Activated naive CD4-positive, alpha-beta T cell (primary cell): ENCODE measurements at places on chromosomes 4 and X.

GRCh38 chr4:21763855-21764254 lies 184.7 kb downstream of the KCNIP4 start:
- DNase-seq, result no peak

DNA sequence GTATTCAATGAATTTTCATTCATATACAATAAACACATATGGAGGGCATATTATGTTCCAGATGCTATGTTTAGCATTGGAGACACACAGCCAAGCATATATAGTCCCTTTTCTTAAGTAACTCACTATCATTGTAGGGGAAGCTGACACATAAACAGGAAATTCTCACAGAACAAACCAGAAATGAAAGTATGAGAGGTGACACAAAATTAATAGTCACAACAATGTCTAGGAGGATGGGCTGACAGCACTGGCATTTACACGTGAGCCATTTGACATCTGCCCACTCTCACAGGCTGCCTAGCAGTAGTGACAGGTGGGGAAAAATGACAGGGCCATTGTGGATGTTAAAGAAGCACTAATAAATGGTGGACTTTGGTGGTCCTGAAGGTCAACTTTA lies 2.6 kb upstream of the CNOT6L start:
- DNase-seq, result no peak

DNA sequence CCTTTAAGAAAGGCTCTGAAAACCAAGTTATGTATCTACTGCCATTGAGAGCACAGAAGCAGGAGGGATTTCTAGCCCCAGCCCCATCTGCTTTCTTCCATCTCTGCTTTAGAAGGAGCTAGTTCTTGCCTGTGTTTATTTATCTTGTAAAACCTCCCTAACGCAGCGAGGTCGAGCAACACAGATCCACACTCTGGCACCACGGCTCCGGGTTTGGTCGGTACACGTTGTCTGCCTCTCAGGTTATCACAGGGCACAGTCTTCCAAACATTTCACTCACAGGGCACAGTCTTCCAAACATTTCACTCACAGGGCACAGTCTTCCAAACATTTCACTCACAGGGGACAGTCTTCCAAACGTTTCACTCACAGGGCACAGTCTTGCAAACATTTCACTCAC lies 69.7 kb upstream of the TLR3 start:
- DNase-seq, result no peak

DNA sequence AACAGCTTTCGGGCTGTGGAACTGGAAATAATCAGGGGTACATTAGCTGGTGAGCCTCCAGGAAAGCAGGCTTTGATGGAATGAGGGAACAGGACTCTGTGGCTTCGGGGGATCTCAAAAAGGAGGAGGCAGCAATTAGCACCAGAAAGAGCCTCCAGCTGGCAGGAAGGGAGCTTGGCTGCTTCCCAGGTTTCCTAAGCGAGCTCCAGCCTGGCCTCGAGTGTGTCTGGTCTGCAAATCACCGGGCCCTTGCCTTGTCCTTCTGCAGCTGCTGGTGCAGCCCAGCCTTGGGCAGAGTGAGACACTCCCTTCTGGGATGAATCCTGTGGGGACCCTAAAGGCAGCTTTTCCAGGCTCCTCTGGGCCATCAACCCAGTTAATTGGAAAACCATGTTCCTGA lies 10.7 kb upstream of the PDHA1 start:
- DNase-seq, result no peak

GRCh38 chrX:48592971-48593370 lies 4.3 kb upstream of the WDR13 start:
- DNase-seq, result no peak
